Islet precursor cell (in vitro differentiated cells): ENCODE measurements at places on chromosomes 5 and 9.

DNA sequence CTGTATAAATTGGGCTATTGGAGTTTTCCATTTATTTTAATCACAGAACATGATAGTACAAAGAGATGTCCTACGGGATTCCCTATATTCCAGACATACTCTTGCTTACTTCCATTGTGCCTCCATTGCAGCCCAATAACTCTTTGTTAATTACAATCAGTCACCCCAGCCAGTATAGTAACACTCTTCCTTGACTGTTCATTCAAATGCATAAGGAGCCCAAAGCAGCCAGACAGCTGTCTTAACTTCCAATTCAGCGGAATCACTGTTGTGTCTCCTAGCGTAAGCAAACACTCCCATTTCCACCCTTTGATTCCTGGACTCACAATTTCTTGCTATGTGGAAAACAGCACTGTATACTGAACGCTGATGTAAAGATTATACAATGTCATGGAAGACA, 942.3 kb downstream of the TAF11L14 start:
- DNase-seq: no peak

- no peak for DNase-seq
Measured at GRCh38 chr9:37954581-37954981, 50.7 kb upstream of the SLC25A51 start.

GRCh38 chr5:154368041-154368800, 77.6 kb upstream of the SAP30L start:
- DNase-seq: peak; percentile 92

GRCh38 chr9:114151426-114151956, 3.8 kb upstream of the COL27A1 start:
- DNase-seq: no peak

DNA sequence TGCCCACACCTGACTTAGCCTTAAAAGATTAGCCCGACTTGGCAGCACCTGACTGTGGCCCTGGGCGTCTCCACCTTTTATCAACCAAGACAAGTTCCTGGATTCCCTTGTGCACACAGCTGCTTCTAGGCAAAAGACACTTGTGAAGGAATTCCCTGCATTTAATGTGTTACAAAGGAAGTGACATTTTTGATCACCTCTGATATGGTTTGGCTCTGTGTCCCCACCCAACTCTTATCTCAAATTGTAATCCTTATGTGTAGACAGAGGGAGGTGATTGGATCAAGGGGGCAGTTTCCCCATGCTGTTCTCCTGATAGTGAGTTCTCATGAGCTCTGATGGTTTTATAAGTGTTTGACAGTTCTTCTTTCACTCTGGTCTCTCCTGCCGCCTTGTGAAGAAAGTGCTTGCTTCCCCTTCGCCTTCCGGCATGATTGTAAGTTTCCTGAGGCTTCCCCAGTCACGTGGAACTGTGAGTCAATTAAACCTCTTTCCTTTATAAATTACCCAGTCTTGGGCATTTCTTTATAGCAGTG, 2.6 kb upstream of the CPEB4 start:
- DNase-seq: no peak

DNA sequence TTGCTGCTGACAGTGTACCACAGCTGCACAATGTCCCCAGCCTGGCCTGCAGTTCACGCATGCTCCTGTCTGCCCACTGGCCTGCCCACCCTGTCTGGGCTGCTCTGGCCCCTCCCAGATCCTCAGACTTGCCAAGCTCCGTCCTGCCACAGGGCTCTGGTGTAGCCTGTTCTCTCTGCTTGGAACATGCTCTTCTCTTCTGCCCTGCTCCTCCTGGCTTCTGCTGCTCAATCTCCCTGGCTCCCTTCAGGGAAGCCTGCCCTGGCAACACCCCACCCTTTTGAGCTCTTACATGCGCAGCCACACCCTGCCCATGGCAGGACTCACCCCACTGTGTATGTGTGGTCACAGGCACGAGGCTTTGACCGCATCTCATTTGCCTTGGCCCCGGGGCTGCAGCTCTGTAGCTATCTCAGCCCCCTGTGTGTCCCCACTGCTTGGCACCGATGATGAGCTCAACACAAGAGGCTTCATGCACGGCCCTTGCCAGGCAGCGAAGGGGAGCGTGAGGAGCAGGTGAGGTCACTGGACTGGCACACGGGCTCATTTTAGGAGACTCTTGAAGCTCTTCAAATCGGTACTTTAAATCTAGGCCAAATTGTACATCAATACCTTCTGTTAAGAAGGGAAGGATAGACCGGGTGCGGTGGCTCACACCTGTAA, 20.4 kb upstream of the BRD3 start:
- DNase-seq: no peak

DNA sequence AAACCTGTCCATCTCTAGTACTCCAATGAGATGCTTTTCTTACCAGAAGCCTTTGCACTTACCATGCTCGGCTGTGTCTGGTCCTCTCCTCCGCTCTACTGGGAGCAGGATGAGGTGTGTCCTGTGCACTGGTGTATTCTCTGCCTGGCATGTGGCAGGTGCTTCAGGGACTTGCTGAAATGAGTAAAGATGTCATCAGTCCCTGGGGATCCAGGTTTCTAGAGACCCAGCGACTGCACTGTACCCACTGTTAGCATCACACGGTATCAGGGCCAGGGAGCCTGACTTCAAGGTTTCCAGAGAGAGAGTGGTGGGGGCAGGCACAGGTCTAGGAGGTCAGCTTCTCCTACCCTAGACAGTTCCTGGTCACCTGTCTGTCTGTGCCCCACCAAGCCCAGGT, 10.5 kb downstream of the PTTG1 start:
- no peak for DNase-seq
